ENCODE measurements at places on chromosomes 1 and 21.
A peak's percentile ranks its signal among the peaks of the same experiment; 100 is the strongest.

DNA sequence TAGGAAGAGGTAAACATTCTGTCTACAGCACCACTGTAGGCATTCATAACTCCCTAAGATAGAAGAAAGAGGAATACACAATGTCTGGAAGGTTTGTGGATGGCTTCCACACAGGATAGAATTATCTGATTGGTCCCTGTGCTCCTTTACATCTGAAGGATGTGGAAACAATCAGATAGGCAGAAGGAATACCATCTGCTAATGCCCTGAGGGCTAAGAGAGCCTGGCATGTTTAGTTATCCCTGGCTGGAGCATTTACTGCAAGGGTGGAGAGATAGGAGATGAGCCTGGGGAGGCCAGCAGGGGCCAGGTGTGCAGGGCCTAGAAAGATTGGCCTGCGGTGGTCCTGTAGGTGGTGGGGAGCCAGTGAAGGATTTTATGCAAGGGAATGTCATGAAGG is 8.6 kb upstream of the ACBD3 start:
- DNase-seq = no peak

- DNase-seq = peak; percentile 50
These were observed 16.5 kb upstream of the ATP6V1G3 start for GRCh38 chr1:198556971-198557370.

DNA sequence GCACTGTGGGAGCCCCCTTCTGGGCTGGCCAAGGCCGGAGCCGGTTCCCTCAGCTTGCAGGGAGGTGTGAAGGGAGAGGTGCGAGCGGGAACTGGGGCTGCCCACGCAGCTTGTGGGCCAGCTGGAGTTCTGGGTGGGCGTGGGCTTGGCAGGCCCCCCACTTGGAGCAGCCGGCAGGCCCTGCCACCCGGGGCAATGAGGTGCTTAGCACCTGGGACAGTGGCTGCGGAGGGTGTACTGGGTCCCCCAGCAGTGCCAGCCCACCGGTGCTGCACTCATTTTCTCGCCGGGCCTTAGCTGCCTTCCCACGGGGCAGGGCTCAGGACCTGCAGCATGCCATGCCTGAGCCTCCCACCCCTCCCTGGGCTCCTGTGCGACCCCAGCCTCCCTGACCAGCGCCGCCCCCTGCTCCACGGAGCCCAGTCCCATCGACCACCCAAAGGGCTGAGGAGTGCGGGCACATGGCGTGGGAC is 11.6 kb downstream of the SCYL3 start:
- DNase-seq = no peak

DNA sequence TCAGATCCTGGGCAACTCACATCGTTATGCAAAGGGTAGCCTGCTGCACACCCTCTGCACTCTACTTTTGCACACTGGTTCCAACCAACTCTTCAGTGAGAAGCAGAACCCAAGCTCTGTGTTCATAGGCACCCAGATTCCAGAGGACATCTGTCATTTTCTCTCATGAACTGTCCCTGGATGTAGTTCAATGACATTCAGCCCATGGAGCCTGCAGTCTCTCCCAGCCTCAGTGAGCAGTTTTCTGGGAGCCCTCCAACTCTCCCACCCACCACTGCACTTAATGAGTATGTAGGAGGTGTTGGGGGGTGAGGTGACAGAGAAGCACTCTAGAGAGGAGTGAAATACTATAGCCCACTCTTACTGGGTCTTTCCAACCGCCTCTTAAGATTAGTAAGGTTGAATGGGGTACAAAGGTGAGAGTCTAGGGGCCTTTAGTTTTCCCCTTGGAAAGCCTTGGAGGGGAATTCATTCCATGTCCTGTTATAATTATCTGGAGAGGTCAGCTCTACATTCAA is 58.1 kb upstream of the APOBEC4 start:
- no peak for DNase-seq

- no peak for DNase-seq
These were observed 72.7 kb upstream of the LYST start for GRCh38 chr1:235939480-235939775.

GRCh38 chr1:54291276-54292001 is 91.5 kb downstream of the MRPL37 start:
- DNase-seq = no peak

DNA sequence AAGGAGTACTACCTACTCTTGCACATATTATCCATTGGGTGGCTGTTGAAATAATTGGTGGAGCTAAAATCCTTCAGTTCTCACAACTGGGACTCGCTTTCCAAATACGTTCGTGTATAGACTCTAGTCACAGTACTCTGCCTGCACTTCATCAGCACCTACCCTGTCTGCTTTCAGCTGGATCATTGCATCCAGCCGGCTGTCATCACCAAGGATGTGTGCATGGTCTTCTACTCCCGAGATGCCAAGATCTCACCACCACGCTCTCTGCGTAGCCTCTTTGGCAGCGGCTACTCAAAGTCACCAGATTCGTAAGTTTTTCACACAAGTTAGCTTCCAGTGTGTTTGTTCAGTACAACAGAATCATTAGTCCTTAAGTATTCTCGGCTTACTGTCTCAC is 37.3 kb upstream of the PGD start:
- no peak for DNase-seq

DNA sequence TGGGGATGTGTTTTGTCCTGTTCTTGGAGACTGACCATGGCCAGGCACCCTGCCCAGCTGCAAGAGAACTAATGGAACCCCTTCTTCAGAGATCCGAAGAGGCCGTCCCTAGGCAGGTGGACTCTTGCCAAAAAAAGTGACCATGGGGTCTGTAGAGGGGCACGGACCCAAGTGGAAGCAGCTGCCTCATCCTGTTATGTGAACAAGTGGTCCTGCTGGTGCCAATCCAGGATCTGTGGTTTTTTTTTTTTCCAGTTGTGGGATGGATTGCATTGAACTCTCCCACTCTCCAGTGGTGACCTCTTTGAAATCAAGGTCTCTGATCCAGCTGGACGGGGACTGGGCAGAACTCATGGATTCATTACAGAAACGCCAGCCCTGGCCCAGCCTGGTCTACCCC is 71.2 kb downstream of the ARHGEF10L start:
- DNase-seq = no peak

DNA sequence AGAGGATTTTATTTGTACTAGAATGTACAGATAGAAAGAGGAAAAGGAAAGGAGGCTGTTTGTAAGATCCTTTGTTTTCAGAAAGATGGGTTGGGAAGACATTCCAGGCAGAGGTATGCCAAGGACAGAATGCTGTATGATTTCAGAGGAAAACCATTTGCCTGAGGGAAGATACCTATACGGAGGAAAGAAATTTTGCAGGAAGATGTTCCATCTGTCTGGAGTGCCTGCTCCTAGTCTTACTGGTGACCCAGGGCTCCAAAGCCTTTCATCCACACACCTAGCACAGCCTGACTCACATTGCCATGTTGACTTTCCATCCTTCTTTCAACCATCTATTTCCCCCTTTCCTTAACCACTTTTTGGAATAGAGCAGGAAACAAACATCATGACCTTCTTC is 18.2 kb downstream of the SAMD13 start:
- DNase-seq = no peak

DNA sequence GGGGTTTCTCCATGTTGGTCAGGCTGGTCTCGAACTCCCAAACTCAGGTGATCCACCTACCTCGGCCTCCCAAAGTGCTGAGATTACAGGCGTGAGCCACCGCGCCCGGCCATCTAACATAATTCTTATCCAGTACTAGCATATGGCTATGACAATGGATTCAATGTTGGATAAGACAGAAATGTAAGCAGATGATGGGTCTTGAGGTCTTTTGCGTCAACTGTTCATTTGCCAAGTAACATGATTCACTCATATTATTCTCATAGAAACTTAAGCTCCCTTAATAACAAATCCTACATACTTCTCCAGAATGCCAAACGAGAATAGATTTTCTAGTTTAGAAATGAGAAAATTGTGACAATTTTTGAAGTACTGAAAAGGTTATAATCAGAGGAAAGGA is 170.3 kb downstream of the RGS7 start:
- no peak for DNase-seq

DNA sequence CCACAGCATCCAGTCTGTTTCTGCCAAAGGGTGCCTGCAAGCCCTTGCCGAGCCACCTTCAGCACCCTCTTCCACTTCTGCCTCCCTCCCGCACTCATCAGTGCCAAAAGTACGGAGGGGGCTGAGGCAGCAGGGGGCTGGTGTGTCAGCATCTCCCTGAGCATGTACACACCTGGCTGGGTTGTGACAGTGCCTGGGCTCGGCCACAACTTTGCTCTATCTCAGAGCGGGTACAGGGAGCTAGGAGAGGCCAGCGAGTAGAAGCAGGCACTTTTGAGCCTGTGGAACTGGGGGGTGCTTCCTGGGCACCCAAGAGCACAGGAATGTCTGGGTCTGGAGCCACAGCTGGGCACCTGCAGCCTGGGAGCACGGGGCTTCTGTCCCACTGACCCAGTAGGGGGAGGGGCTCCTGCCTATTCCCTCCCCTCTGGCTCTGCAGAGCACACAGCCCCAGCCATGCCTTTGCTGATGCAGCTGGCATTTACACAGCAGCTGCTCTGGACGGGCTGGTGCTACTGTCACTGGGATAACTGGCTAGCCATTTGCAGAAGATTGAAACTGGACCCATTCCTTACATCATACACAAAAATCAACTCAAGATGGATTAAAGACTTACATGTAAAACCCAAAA is 319.8 kb upstream of the RRP15 start:
- DNase-seq = no peak

- no peak for DNase-seq
These were observed 726.4 kb downstream of the BRINP3 start for GRCh38 chr1:189751311-189751710.

GRCh38 chr1:237042526-237042891 is 525 bp downstream of the RYR2 start:
- DNase-seq = no peak

DNA sequence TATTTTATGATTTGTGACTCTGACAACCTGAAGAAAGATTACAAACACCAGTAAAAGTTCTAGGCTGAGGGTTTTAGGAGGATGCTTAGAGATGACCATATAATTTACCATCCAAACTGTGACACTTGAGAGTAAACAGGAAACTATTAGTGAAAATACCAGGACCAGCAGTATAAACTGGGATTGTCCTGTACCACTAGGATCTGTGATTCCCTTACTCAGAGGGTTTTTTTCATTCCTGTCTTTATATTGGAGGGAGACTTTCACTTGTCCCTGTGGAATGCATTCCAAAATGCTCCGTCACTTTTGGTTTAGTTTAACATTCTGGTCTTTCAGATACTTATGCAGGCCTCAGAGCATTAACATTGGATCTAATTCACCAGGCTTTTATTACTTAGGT is 482.9 kb downstream of the PTBP2 start:
- no peak for DNase-seq

- no peak for DNase-seq
These were observed 16.4 kb downstream of the INPP5B start for GRCh38 chr1:37930246-37931101.

DNA sequence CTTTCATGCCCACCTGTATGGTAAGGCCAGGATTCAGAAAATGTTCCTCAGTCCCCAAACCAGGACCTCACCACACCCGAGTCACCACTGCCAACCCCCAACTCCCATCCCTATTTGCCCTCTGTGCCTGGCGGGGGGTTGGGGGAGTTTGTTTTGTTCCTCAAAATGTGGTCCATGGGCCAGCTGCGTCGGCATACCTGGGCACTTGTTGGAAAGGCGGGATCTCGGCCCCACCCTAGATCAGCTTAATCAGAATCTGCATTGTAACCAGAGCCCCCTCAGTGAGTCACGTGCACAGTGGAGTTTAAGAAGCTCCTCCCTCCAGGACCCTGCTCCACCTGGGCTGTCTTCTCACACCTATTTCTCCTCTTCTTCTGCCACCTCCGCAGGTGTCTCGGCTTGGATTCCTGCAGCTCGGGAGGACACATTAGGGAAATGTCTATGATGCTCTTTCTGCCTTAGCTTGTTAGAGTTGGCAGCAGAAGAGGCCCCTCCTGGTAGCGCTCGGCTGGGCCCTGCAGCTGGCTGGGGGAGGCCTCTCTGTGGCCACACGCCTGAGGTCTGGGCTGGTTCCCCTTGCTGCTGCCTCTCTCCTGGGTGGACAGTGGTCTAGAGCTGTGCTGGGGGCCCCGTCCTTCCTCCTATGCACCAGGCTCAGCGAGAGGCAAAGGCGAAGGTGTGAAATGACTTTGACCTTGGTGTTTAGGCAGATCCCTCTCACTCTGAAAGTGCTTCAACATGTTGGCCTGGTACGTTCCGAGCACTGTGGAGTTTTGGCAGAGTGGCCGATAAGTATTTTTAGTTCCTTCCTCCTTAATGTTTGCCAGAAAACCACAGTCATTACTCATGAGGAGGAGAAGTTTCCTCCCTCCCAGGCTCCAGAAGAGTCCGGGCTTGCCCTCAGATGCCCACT is 41.8 kb upstream of the CAMTA1 start:
- DNase-seq = peak; percentile 79

- DNase-seq = no peak
These were observed 10.9 kb upstream of the PADI2 start for GRCh38 chr1:17130138-17130635.

- DNase-seq = no peak
These were observed 107.3 kb downstream of the HMGB4 start for GRCh38 chr1:33971018-33971710.

- DNase-seq = no peak
These were observed 19.6 kb downstream of the FBXO2 start for GRCh38 chr1:11634365-11635192.

DNA sequence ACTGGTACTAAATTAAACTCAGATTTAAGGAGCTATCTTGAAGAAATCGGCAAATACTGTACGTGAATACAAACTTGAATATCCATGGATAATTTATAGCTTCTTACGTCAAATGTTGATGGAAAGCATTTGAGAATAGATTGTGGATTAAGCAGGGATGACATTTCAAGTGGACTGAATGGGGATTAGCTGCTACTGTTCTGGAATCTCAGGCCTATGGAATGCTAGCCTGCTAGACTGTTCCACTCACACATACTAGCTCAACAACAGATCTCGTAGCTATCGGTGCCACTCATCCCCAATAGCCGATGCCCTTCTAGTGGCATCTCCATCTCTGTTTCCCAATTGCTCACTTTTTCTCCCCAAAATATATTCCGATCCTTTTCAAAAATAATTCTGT is 62.0 kb upstream of the USP25 start:
- no peak for DNase-seq

- peak; percentile 35 for DNase-seq
These were observed 157.3 kb downstream of the KCNJ6 start for GRCh38 chr21:37758982-37759381.

- no peak for DNase-seq
These were observed 1.6 kb upstream of the PTGS2 start for GRCh38 chr1:186681801-186682200.

GRCh38 chr1:160761886-160762285 is 22.8 kb downstream of the SLAMF7 start:
- DNase-seq = no peak

DNA sequence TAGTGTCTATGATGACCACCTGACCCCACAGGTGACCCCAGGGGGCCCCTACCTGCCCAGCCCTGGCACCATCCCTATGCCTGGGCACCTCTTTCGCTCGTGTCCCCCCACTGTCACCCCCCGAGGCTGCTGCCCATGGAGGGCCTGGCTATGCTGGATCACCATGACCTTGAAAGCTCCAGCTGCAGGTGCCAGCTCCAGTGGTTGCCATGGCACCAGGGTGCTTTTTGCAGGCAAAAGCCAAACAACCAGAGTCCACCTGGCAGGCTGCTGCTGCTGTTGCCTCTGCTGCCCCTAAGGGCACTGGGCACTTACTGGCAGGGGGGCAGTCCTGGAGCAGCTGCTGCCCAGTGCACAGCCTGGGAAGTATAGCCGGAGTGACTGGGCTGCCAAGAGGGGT is 21.7 kb downstream of the ETNK2 start:
- DNase-seq = peak; percentile 37

Data from femur (tissue), 1 donor.